ENCODE measurements at places on chromosomes 12 and 14. TPM values are rescaled to one million over a fixed set of nuclear protein-coding genes. Genes with fewer than 3 reads are reported as not detected.

A2M gene
- total RNA-seq = 502 TPM

- no peak for DNase-seq
Observed at GRCh38 chr14:80419769-80420168, 208.5 kb upstream of the DIO2 start.

SALL2 gene
- total RNA-seq = 3.4 TPM

DNA sequence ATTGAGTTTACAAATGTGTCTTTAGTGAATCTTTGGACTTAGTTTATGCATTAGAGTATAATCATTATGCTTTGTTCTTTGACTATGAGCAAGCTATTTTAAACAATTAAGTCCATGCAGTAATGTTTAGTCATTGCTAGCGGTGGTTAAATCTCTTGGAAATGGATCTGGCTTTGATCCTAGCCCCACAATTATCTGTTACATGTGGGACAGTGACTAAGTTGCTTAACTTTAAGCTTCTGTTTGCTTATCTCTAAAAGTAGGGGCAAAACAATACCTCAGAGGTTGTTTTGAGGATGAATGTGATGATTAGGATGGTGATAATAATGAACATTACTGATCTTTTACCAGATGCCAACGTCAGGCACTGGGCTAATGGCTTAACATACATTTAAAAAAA, 124.2 kb downstream of the NPAS3 start:
- DNase-seq = no peak

GRCh38 chr12:60230056-60230455, 634.2 kb downstream of the SLC16A7 start:
- no peak for DNase-seq

All from left ventricle myocardium inferior (tissue), 1 donor.